ENCODE measurements at places on chromosomes 4 and X.
A peak's percentile ranks its signal among the peaks of the same experiment; 100 is the strongest.

GRCh38 chr4:147447786-147448185, 33.1 kb upstream of the EDNRA start:
- no peak for DNase-seq

- peak; percentile 11 for DNase-seq
Measured at GRCh38 chr4:40562681-40563080, 67.0 kb downstream of the RBM47 start.

DNA sequence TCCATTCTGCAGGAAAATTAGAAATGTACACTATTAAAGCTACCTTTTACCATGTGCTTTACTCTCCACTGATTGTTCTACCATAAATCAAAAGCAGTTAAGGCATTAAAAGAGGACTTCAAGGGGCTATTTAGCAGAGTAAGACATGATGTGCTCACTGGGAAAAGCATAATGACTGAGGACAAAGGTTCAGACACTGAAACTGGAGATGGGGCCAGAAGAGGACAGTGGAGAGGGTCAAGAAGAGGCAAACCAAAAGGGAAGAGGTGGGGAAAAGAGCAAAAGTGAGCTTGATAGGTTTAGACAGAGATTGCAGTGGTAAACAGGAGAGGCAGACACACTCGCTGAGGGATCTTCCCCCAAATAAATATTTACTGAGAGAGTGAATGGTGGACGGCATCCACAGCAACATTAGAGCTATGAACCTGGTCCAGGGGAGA, 23.8 kb downstream of the SH3RF1 start:
- peak; percentile 87 for DNase-seq

GRCh38 chr4:107133965-107134653, 98.0 kb upstream of the DKK2 start:
- DNase-seq, result no peak

GRCh38 chr4:5267408-5267807, 216.1 kb downstream of the STK32B start:
- no peak for DNase-seq

- peak; percentile 0 for DNase-seq
Measured at GRCh38 chr4:126850286-126850685, 782.5 kb upstream of the INTU start.

DNA sequence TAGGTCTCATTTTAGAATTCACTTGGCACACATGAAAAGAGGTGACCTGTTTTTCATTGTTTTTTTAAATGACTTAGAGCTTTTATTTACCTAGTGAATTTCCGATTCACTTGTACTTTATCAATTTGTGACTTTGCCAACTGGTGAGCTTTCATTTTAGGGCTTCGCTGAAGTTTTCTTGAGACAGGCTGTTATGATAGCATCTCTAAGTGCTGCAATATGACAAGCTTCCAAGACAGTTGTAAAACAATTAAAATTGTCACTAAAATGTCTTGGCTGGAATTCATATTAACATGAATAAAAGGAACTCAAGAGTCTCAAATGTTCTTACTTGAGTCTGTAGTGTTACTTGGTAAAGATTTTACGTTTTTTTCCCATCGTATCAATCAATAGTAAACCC, 831.7 kb upstream of the GRID2 start:
- DNase-seq, result no peak

GRCh38 chr4:47490550-47490949, 5.5 kb downstream of the ATP10D start:
- peak; percentile 19 for DNase-seq

GRCh38 chrX:129158505-129158904, 364.8 kb downstream of the SMARCA1 start:
- peak; percentile 7 for DNase-seq

DNA sequence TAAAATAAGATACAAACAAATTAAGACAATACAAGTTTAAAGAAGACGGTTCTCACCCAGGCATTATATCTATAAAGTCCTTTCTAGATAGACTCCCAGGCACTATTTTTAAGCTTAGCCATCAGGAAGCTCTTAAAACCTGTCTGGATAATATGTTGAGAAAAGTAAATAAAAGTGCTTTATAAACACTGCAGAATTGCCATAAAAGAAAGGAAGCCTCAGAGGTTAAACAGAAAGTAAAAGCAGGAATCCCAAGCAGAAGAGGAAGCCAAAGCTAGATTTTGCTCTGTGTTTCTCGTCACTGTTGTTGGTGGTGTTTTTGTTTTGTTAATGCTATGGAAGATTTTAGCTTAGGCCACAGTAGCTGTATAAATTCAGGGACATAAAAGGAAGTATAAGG, 1267.3 kb downstream of the PCDH19 start:
- no peak for DNase-seq

GRCh38 chr4:38243388-38244053, 283.3 kb downstream of the PTTG2 start:
- no peak for DNase-seq

- no peak for DNase-seq
Measured at GRCh38 chr4:56817840-56818491, 3.5 kb downstream of the SPINK2 start.

GRCh38 chrX:14164828-14165227, 135.1 kb upstream of the GEMIN8 start:
- no peak for DNase-seq

- DNase-seq, result peak; percentile 3
Measured at GRCh38 chr4:123553733-123554637, 157.4 kb downstream of the SPRY1 start.

- no peak for DNase-seq
Measured at GRCh38 chrX:93177930-93178329, 495.4 kb downstream of the NAP1L3 start.

GRCh38 chrX:69088171-69088938, 76.9 kb downstream of the PJA1 start:
- no peak for DNase-seq

GRCh38 chrX:49064303-49064702, 5.5 kb downstream of the CCDC120 start:
- no peak for DNase-seq

GRCh38 chrX:16603822-16604221, 46.1 kb upstream of the S100G start:
- peak; percentile 20 for DNase-seq

GRCh38 chr4:144449611-144450010, 196.3 kb upstream of the HHIP start:
- DNase-seq, result no peak

DNA sequence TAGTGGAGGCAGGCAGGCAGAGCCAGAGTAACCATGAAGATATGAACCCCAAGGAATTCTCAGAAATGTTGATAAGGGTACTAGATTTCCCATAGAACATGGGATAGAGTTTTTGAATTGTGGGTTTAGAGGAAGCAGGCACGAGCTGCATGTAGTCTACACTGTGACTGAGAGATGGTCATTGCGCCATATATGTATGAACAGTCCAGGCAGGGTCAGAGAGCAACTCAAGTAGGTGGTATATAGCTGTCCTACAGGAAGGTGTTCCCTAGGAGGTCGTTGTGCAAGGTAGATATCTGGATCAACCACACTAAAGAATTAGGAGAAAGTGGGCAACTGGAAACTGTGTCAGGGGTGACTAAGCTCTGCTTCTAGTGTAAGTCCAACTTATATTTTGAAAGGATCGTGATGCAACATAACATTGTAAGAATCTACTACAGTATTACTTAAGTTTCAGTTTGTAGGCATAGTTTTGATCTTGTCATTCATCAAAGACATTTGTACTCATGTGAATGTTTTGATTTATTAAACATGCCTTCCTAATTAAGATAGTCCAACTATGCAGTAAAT, 94.6 kb downstream of the HPGD start:
- no peak for DNase-seq

- DNase-seq, result no peak
Measured at GRCh38 chr4:27085396-27085795, 224.8 kb downstream of the STIM2 start.

- DNase-seq, result peak; percentile 18
Measured at GRCh38 chrX:6506444-6506843, 28.5 kb downstream of the VCX3A start.

DNA sequence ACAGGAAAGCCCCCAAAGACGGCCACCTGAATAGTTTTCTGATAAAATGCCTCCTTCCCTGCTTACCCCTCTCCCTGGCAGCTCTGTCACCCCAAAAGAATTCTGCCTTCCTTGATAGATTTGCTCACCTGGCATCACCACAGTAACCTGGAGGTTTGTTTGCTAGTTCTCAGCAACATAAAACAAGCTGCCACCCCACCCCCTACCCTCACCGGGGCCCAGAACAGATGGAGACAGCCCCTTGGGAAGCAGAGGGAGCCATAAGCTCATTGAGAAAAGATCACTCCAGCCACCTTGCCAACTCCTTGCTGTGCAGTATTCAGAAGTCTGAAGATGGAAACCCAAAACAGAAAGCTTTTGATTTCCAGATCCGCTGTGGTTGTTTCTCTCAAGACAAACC, 108.6 kb downstream of the DHX15 start:
- peak; percentile 72 for DNase-seq

GRCh38 chr4:87620491-87620890, 12.2 kb downstream of the DSPP start:
- no peak for DNase-seq

GRCh38 chrX:154072192-154072591, 25.3 kb downstream of the MECP2 start:
- DNase-seq, result no peak

DNA sequence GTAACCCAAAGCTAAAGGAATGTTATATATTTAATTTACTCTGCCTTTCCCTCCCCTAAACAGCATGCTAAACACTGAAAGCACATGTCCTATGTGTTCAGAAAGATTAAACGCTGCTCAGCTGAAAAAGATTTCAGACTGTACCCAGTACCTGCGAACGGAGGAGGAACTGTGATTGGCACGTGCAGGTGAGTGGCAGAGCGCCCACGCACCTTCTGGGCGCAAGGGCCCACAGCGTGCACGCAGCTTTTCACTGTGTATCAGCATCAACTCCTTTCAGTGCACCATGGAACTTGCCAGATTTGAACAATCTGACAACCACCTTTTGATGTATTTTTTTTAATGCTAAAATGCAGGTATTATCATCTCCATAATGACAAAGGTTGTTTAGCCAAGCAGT, 87.7 kb downstream of the RFC1 start:
- no peak for DNase-seq

DNA sequence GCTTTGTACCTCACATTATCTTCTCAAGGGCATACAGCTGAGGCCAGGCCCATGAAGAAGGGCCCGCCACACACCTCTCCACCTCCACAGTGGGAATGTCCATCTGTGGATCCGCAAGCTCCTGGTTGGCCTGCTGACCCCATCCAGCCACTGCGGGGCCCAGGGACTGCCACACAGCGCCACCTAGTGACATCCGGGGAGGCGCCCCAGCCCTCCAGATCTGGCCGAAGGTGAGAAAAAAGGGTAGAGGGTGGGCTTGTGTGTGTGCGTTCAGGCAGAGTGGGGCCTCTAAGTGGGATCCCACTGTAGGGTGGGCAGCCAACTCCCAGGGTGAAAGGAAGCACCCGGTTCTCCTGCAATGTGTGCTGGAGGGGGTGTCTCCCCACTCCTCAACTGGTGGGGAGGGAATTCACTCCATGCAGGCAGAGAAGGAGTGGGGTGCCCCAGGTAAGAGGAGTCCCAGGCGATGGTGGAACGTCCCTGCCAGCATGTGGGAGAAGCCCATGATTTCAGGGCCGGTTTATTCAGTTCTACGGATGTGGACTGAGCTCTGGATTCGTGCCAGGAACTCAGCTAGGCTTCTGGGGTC, 117.3 kb downstream of the ENPP6 start:
- DNase-seq, result peak; percentile 43

DNA sequence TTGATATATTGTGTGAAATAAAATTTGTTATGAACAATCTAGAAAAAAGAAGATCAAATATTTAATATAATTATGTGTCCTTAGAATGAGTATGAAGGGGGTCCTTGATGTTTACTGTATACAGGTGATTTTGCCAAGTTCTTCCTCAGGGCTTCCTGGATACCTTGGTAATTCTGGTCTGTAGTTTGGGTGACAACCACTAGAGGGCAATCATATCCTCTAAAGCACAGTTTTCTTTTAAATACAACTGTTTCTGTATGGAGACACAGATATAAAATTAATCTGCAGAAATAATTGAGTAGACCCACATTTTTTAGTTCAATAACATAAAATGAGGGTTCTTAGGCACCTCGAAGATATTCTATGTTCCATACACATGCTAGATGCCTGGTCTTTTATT, 157.7 kb downstream of the SPANXN1 start:
- peak; percentile 1 for DNase-seq

- no peak for DNase-seq
Measured at GRCh38 chrX:68077378-68077777, 355.9 kb downstream of the OPHN1 start.

DNA sequence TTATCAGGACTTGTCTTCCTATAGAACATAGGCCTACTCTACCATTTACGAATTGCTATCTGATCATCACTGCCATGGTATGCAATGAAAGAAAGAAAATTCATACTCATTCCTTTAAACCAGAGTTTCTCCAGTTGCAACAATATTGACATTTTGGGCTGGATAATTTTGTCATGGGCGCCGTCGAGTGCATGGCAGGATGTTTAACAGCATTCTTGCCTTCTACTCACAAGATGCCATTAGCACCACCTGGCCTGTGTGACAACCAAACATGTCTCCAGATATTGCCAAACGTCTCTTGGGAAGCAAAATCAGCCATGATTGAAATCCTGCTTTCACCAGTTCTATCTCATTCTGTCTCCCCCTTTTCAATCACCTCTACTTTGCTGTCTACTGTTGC, 63.6 kb upstream of the ARHGAP24 start:
- no peak for DNase-seq

GRCh38 chrX:38249965-38250364, 29.3 kb upstream of the SRPX start:
- no peak for DNase-seq
